ENCODE measurements at places on chromosomes 1 and 21.

DNA sequence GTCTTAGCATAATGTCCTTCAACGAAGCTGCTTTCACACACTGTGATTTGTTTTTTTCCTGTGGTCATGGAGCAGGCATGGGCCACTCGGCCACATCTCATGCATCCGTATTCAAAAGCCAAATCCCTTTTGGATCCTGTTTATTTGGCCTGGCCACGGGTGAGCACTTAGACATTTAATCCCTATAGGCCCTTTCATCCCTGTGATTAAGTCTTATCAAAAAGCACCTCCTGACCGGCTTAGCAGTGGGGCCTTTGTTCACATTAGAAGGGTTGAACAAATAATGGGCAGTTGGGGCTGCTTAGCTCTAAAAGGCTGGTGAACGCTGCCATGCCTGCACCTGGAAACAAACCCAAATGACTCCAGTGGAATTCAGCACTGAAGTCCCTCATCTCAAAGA is 2.0 kb downstream of the KCNE2 start:
- DNase-seq: no peak

- no peak for DNase-seq
These were observed at the start of gene C1orf167 for GRCh38 chr1:11761988-11762406. Gene C1orf167 (plus strand): TSS chr1:11762193. CDS start chr1:11764401, 2,208 bp downstream.

GRCh38 chr21:35050348-35051286 is 1.5 kb upstream of the RUNX1 start:
- DNase-seq: peak; percentile 35

- no peak for DNase-seq
These were observed 55.5 kb downstream of the TRABD2B start for GRCh38 chr1:47941609-47942239.
